ENCODE measurements at places on chromosomes 5 and 9.

DNA sequence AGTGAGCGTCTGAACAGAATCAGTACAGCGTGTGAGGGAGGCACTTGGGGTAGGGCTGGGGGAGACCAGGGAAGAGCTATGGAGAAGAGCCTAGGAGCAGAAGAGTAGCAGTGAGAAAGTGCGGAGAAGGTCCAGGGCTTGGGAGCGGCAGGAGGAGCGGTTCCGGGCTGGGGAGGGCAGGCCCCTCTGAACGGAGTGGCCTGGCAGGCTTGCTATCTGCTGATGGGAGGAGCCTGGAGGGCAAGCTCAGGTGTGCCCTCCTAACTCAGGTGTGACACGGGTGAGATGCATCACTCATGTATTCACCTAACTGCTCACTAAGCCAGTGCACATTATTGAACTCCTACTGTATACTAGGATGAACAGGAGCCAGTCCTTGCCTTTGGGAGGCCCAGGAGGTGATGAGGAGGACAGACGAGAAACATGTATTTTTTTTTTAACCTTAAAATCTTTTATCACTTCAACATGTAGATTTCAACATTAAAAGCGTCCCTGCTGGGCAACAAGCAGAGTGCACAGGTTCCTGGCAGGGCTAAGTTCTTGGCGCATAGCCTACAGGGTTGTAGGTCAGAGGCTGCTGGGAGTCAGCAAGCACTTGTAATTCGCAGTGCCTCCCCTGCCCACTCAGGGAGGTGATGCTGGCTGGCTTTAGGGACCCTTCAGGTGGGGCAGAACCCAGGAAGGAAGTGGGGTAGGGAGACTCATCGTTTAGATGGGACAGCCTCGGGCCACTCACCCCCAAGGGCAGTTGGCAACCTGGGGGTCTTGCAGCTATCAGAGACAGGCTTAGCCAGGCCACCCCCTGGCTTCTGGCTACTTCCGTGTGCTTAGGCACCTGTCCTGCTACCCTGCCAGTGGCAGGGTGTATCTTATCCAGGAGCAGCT, 55.5 kb downstream of the TMOD1 start:
- DNase-seq: no peak

DNA sequence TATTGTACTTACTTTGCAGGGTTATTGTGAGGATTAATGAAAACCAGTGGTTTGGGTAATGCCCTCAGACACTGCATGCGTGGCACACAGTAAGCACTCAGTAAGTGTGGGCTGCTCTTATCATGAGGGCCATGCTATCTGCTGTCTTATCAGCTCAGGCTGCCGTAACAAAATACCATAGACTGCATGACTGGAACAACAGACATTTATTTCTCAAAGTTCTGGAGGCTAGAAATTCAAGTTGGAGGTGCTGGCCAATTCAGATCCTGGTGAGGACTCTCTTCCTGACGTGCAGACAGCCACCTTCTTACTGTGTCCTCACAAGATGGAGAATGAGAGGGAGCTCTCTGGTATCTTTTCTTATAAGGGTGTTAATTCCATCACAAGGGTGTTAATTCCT, 23.9 kb upstream of the SH3PXD2B start:
- no peak for DNase-seq

- no peak for DNase-seq
These were observed 209.4 kb downstream of the PIK3R1 start for GRCh38 chr5:68424799-68425537.

DNA sequence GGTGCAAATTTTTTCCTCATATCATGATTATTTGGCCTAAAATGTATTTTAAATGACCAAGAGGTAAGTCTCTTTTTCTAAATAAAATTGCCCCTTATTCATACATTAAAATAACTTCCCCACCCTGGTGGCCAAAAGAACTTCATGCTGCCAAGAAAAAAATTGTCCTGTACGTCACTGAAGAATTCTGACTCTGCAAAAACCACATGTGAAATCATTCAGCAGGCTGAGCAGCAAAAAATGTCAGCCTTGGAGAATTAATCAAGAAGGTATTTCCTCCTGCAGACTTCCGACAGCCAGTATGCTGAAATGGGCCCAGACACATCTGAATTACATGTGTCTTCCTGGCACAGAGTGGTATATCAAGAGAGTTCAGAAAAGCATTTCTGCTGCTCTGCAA, 94.6 kb upstream of the HMHB1 start:
- DNase-seq: no peak

DNA sequence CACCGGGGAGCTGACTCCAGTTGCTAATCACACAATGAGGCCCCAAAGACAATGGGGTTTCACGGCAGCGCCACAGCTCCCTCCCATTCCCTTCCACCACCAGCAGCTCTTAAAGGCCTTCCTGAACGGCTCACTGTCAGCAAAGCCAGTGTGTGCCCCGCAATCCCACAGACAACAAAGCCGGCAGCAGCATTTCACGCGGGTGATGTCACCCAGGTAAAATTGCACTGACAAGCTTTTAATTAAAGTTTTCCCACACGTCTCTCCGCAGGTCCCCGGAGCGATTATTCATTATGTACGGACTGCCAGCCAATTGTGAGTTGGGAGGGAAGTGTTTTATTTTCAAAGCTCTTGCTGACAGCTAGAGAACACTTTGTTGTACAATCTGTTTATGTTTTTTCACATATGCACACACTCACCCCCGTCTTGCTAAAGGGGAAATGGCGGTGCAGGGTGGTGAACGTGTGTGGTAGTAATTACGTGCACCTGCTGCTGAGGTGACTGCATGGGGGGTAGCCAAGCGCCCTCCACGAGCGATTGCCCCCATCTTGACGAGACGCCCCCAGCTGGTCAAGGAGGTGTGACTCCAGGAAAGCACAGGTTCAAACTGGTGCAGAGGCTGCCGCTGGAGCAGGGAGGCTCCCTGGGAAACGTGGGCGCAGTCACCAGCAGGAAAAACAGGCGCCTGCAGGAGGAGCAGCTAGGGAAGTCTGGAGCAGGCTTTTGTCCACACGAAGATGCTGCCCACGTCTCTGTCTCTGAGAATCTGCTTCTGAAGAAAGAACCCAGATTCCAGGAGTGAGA, 65.0 kb downstream of the IRX2 start:
- DNase-seq: no peak

GRCh38 chr9:83622433-83622938, 457 bp upstream of the IDNK start:
- DNase-seq: peak; percentile 31
